ENCODE measurements at places on chromosomes 16 and 17. TPM values are rescaled to one million over a fixed set of nuclear protein-coding genes. Genes with fewer than 3 reads are reported as not detected.

The TNFRSF13B gene
- not detected for total RNA-seq

The MYOCD gene
- not detected for total RNA-seq

The SLC22A31 gene
- total RNA-seq: 2.6 TPM

The CCL7 gene
- total RNA-seq: not detected

The METTL9 gene
- 102 TPM for total RNA-seq

The RASL10B gene
- total RNA-seq: 0.39 TPM

The CMTM1 gene
- total RNA-seq: 11.7 TPM

The SLC13A2 gene
- not detected for total RNA-seq

The SDR42E1 gene
- 7.8 TPM for total RNA-seq

The EPOP gene
- 8.9 TPM for total RNA-seq

The NPB gene
- total RNA-seq: 0.10 TPM

The SLC16A6 gene
- total RNA-seq: 3.7 TPM

The SSTR5 gene
- total RNA-seq: not detected

The PHOSPHO1 gene
- total RNA-seq: not detected

The CRYM gene
- not detected for total RNA-seq

The MRC2 gene
- total RNA-seq: 2.7 TPM

The TBC1D3G gene
- not detected for total RNA-seq

The BMERB1 gene
- total RNA-seq: 0.89 TPM

The RAB11FIP4 gene
- total RNA-seq: 41.9 TPM

The FOXC2 gene
- total RNA-seq: not detected

Measured in activated naive CD4-positive, alpha-beta T cell treated with anti-CD3 and anti-CD28 coated beads, Interleukin-2, amount 10 ng/mL, durations not matched to agents 5 hours and 36 hours (primary cell).